ENCODE measurements at places on chromosomes 1 and 21.

GRCh38 chr21:45954261-45954660, 27.3 kb upstream of the COL6A1 start:
- DNase-seq, result no peak

- DNase-seq, result no peak
Measured at GRCh38 chr1:5664906-5665875, 327.0 kb downstream of the NPHP4 start.

DNA sequence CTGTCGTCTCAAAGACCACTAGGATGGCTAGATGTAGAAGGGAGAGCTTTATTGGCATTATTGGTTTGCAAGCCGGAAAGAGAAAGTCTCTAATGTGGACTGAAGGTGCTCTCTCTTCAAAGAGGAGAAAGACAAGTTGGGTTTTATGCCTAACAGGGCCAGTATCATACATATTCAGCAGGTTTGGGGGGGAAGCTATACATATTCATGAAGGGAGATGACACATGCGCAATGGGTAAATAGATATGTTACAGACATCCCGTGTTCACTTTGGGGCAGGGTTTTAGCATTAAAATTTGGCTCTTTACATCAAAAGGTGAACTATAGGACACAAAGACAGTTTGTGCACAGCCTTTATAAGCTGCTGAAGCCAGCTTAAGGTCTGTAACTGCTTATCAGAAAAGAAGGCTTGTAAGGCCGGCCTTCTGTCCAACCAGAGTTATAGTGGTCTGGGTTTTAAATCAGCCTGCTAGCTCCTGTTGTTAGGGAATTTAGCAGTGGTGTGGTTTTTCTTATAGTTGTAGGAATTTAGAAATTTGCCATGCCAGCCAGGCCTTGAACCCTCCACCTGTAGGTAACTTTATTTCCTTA, 46.5 kb upstream of the LRRN2 start:
- no peak for DNase-seq

DNA sequence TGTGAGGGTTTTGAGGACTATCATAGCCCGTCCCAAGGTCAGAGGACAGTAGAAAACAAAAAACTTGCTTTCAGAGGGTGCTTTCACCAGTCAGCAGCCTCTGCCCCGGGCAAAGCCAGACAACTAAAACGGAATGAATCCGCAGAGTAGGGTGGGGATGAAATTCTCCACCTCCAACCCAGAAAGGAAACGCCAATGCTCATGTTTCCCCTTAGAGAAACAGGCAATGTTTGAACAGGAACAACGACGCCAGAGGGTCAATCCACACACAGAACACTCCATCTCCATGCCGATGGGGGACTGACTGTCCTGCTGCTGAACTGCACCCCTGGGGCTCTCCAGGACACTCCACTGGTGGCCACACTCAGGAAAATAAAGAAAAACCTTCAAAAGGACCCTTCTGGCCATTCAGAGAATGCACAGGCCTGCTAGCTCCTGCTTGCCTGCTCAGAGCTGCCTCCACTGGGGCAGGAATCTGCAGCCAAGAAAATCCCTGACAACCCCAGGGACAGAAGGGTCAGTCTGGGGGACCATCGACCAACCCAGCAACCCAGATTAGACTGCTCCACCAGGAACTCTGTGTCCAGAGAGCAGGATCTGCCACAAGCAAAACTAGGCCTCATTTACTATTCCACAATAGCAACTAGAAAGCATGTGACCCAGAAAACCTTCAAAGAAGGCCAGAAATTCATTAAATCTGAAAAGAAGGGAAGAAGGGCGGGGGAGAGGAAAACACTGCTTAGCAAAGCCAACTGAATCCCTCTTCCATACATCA, 116.0 kb downstream of the TOMM20 start:
- no peak for DNase-seq

- no peak for DNase-seq
Measured at GRCh38 chr1:168939110-168939946, 167.2 kb upstream of the ATP1B1 start.

GRCh38 chr1:101732261-101732660, 264.5 kb downstream of the OLFM3 start:
- DNase-seq, result no peak

- no peak for DNase-seq
Measured at GRCh38 chr1:109269212-109269980, 13.5 kb downstream of the PSRC1 start.

DNA sequence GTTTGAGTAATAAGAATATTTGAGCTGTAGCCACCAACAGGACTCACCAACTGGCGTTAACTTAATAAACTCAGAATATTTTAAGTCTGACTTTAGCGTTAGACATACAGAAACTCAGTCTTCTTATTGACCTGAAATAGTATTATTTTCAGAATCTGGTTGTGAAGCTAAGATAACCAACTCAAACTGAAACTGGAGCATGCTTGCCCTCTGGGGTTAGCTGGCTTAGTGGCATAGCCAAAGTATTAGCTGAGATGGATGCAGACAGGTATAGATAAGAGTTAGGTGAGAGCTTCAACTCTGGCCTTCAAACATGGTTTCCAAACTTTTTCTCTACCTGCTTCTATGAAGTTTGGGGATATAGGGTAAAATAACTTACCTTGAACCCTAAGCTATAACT, 40.5 kb downstream of the AMY1C start:
- no peak for DNase-seq

DNA sequence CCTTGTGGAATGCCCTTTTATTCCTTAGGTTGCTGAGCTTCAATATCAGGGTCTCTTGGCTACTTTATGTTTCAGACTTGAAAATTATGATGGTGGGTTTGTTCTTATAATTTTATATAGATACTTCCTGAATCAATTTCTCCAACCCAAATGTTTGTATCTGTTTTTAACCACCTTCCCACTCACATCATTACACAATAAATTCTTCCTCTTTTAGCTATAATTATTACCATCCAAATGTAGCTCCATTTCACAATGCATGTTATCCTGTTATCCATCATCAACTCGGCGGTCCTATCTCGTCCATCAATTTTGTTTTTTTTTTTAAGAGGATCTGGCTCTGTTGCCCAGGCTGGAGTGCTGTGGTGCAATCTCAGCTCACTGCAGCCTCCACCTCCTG, 357.6 kb upstream of the ZP4 start:
- no peak for DNase-seq

DNA sequence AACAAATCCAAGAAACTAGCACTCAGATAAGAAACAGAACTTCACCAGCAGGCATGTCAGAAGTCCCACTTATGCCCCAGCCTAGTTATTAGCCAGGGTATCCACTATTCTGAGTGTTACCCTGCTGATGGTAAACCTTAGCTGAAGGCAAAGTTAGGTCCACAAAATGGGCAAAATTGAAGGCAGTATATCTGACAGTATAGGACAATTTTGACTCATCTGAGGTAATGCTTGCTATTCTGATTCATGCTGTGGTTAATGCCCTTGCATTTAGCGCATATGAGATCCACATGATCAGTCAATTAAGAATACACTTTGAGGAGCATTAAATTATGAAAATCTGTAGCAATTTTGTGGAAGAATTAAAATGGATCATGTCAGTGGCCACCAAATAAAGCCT, 15.1 kb downstream of the IFI44 start:
- DNase-seq, result no peak

DNA sequence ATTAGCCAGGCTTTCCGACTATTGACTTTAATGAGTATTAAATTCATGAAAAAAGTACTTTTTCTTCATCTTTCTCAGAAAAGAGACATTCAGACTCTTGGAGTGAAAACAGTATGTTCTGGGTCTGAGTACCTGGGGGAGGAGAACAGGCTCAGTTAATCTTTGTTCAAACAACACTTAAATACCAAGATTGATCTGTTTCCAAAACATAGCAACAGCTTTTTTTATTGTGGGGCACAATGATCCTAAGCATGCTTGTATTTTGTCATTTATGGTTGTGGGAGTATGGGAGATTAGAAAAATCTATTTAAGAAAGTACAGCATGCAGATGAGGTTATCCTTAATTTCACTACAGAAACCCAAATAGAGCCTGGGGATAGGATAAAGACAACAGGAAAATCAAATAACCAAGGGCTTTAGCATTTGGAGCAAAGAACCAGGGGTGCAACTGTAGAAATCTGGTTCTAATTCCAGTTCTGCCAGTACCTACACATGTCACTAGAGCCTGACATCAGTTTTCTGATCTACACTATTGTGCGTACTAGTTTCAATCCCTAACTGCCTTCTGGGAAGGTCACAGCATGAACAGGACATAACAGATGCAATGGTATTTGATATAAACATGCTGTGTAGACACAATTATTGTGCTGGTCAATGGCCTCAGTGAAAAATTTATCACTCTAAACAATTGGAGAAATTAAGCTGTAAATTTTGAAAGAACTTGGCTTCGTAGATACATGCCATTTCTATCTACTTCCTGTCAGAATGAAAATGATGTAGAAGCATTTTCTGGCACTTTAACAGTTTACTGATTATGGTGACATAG, 91.2 kb downstream of the KCNK1 start:
- no peak for DNase-seq

DNA sequence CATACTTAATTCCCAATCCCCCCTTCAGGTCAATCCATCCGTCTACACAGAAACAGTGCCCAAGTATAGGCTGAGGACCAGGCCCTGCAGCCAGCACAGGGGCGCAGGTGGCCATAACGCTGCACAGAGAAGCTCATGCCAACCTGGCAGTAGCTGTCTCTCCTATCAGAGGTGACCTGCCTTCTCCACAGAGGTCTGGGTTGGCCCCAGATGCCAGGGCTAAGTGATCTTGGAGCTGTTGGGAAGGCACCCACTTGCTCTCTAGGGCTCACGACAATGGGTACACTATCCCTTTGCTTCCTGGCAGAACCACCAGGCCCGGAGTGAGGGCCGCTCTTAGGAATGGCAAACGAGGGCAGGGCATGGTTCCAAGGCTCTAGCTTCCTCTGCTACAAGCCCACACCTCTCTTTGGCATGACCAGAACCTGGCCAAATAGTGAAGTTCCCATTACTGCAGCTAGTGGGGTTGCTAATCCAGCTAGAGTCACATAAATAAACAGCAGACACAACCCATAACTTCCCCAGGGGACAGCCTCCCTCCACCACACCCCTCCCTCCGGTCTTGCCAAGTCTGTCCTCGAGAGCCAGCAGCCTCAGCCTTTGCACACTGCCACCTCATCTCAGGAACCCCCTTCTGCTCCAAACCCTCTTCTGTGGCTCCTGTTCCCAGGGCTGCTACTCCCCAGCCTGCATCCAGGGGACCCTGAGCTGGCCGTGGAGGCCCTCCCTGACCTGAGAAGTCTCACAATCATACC, 113.0 kb downstream of the GLIS1 start:
- DNase-seq, result no peak

Data from GM19239 (cell line).